ENCODE measurements at places on chromosomes 16 and 17.

GRCh38 chr17:19303367-19303776 is 59.2 kb downstream of the B9D1 start:
- no peak for DNase-seq

GRCh38 chr16:35746963-35747657 is 2287.7 kb downstream of the TP53TG3F start:
- DNase-seq = no peak

DNA sequence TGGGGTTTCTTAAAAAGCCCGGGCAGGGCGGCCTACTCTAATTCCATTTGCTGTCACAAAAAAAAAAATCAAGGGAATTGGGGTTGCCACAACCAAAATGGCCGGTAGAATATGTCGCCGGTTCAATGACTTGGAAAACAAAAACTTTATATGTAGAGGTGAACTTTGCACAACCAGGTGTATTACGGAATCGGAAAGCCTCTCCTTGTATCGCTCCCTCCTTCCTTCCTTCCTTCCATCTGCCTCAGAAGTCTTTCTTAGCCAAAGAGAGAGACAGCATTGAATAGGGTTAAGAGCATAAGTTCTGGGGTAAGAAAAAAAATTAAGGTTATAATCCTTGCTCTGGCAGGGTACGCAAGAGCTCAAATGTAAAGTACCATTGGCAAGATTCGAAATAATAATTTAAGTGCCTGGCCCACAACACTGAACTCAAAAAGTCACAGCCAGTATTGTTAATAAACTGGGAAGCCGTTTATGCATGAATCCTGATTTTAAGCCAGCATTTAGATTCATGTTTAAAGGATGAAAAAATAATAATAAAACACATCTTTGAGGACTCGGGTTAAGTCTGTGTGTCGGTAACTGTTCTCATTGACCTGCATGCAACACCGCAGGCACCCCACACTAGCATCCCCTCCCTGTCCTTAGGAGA is 522 bp upstream of the GLG1 start:
- DNase-seq = no peak

GRCh38 chr17:50511058-50511457 is 2.8 kb downstream of the MYCBPAP start:
- DNase-seq = peak; percentile 55

DNA sequence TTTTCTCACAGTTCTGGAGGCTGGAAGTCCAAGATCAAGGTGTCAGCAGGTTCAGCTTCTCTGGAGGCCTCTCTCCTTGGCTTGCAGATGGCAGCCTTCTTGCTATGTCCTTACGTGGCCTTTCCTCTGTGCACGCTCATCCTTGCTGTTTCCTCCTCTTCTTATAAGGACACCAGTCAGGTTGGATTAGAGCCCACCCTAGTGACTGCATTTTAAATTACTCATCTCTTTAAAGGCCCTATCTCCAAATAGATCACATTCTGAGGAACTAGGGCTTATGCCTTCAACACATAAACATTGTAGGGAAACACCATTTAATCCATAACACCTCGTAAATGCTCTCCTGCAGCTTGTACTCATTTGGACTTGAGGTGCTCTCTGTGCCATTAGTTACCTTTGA is 36.3 kb downstream of the DHRS7C start:
- DNase-seq = no peak

- no peak for DNase-seq
Measured at GRCh38 chr16:62966626-62967025, 930.4 kb upstream of the CDH8 start.

DNA sequence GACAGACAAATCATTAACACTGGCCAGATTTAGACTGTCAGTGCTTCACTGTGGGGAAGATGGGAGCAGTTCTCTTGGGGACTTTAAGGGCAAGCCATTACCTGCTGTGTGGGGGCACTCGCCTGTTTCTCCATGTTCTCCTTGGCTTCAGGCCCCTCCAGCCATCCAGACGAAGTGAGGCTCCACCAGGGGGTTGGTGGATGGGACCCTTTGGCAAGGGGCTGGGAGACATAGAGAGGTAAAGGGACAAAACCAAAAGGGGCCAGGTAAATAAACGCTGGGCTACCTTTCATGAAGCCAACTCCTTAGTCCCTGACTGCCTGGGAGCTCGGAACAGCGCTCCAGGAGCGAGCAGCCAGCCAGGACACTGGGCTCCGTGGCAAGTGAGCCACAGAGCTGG is 14.0 kb downstream of the TBX4 start:
- no peak for DNase-seq

GRCh38 chr17:79361873-79362771 is 248.7 kb downstream of the RBFOX3 start:
- no peak for DNase-seq

DNA sequence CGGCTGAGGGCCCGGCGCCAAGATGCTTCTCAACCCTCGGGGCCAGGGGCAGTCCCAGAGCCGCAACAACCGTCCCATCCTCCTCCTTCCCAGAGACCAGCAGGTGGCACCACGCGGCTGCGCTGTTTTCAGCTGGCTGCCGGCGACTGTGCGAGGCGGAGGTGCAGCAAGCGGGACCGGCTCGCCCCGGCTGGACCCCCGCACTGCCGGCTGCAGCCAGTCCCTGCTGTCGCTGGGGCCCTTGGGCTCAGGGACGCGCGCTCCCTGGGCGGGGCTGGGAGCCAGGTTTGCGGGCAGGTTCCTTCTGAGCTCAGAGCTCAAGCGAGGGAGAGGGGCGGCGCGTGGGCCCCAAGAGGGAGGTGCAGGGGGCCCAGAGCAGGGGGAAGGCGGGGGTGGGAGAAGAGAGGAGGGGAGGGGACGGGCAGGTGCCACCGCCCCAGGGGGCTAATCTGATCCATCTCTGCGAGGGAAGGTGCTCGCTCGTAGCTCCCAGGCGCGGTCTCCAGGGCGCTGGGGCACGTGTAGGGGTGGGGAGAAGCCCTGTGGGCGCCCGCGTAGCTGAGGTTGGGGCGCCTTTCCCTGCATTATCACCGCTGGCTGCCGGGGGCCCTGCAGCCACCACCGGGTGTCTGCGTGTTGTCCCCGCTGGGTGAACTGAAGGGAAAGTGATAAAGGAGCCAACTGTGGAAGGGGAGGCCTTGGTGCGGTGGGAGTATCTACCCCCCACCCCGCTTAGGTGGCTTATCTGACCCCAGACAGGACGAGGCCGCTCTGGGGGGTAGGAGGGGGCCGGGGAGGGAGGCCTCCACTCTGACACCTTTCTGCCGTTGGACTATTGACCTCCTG is 24.2 kb downstream of the STAT5A start:
- DNase-seq = peak; percentile 86
